ENCODE measurements at places on chromosomes 12 and 14.

DNA sequence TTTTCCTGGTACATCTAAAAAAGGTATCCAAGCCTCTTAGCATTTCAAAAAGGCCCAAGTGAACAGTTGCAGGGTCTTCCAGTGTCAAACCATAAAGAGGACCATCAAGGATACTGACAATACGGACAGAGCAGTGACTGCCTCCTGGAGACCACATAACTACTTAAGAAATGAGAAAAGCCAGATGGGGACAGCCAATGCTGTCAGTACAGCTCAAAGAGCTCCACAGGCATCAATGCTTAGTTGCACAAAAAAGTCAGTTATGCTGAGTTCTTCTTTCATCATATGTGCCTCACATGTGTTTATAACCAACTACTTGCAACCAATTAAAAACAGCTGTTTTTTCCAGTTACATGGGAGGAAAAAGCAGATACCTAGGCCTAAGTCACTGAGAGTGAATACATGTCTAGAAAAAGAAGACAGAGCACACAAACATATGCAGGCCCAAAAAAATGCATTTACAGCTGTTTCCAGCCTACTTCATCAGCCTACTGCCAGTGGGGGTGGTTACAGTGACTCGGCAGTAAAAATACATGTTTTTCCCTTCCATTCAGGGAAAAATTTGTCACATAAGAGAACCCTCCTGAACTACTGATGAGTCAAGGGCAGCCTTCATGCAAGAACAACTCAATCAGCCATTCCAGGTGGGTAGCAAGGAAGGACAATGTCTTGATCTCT lies 84.0 kb downstream of the DCAF5 start:
- DNase-seq = no peak

- peak; percentile 28 for DNase-seq
Measured at GRCh38 chr12:45170456-45171042, 45.3 kb upstream of the ANO6 start.

- DNase-seq = no peak
Measured at GRCh38 chr14:55151601-55152000, 22.5 kb downstream of the LGALS3 start.

- DNase-seq = no peak
Measured at GRCh38 chr12:103960616-103961227, 5.0 kb upstream of the TDG start.

- no peak for DNase-seq
Measured at GRCh38 chr12:114266536-114266935, 139.4 kb downstream of the TBX5 start.

DNA sequence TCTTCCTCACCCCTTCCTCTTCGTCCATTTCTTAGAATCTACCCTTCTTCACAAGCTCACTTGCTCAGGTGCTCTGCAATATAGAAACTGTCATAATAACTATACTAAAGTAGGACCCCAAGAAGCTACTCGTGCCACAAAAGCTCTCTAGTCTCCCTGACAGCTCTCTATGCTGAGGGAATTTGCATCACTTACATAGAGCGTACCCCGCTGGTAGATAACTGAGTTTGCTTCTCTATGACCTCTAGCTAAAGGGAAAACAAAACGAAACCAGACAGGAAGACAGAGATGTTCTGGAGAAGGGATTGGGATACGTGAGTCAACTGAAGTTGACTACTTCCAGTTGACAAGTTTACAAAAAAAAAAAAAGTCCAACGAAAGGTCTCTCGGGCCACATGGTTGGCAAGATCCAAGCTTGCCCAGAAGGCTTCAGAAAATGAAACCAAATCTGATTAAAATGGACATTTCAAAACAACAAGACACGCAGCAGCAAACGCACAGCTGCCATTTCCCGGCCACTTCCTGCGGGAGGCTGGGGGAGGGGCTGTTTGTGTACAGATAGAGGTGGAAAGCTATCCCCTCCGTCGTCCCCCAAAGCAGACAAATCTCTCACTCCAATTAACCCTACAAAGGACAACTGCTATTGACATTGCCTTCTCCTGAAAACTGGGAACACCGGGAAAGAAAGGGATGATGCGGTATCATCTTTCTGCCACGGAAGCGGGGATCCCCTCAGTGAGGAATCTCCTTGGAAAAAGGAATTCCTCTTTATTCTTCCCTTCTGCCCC lies 1.3 kb downstream of the BAZ2A start:
- DNase-seq = no peak

DNA sequence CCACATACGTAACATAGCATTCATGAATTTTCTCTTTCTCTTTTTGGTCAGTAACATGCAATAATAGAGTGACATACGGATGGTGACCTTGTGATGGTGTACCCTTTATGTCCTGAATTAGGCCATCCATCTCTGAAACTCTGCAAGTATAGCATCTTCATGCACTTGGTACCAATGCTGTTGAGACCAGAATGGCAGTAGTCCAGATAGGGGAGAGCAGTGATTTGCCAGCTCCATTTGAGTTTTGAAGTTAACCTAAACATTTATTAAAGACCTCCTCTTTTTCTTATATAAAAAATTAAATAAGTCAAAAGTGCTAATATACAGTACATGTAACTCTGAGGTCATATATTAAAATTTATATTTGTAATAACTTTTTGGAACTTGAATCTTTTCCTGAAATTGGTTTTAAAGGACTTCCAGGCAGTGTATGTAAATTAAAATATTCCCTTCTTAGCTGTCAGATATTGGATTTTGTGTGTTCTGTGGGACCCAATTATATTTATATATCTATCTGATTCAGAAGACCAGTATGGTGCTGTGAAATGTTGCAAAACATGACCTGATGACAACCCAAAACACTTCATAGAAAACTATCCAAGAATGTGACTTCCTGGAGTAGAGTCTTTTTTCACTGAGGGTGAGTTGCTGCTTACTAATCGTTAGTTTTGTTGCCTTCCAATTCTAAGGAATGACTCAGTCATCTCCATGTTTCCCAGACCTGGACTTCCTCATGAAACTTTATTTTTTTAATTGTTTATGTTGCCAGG lies 3.5 kb downstream of the ELK3 start:
- DNase-seq = no peak

- DNase-seq = no peak
Measured at GRCh38 chr14:60346706-60347105, 97.7 kb downstream of the PPM1A start.

- DNase-seq = peak; percentile 86
Measured at GRCh38 chr12:84912198-84913128, at the start of gene SLC6A15. SLC6A15 (minus strand) TSS chr12:84912799; CDS start chr12:84892120, 20,679 bp downstream.

- no peak for DNase-seq
Measured at GRCh38 chr12:19239616-19240234, 110.2 kb downstream of the PLEKHA5 start.

DNA sequence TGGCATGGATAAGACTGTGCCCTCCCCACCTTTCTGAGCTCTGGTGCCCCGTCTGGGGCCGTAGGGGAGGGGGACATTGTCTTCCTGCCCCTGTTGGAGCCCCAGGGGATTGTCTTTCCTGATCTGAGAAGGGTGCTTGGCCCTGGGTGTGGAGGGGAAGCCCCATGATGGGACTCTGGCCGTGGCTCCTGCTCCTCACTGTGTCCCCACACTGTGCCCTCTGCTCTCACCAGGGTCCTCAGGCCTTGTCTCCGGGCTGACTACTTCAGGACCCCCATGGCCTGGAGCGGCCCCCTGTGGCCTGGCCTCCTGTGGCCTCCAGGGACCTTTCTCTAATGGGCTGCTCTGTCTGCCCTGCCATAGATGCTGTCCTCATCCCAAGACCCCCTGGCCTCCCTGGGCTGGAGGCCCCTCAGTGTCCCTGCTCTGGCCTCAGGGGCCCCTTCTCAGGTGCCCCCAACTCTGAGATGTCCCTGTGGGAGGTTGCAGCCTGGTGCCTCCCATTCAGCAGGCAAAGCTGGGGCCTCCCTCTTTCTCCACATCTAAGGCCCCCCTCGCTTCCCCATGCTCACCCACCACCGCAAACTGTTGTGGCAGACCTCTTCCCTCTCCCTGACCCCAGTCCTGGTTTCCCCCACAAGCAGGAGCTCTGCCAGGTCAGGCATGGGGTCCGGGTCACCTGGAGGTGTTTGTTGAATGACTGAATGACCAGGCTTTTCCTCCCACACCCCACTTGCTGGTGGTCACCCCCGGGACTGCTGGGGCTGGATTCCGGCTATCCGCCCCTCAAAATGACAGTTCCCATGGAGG lies 4.0 kb downstream of the KIF26A start:
- no peak for DNase-seq

- DNase-seq = no peak
Measured at GRCh38 chr12:128178966-128179365, 88.0 kb upstream of the TMEM132C start.

DNA sequence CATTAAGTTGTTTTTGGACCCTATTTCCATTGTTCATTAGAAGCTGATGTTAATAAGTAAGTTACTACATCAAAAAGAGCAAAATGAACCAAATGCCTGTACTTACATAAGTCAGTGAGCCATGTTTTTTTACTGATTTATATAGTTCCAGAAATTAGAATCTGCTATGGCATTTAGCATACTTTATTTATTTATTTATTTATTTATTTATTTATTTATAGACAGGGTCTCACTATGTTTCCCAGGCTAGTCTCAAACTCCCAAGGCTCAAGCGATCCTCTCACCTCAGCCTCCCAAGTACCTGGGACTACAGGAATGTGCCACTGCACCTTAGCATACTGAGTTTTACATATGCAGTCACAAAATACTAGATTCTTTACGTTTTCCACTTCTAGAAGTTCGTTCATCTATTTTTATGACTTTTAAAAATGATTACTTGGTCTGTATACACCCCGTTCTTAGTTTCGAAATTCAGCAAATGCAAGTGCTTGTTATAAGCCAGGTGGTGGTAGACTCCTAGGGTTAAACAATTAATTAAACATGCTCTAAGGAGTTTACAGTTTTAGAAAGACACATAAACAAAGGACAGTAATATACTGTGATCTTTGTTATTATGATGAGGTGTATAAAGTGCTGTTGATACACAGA lies 69.8 kb downstream of the SCFD1 start:
- DNase-seq = no peak

DNA sequence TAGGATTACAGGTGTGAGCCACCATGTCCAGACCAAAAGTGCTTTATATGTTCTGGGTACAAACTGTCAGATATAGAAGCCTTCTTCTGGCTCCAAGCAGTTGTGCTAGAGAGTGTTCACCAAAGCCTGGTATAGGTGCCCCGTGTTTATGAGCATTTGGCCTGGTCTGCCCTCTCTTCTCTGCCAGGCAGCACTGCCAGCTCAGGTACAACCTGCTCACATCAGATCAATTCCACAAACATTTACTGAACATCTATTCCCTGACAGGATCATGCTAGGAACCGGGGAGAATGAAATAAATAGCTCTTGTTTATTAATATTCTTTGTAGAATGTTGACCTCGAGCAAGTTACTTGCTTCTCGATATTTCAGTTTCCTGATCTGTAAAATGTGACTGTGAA lies 20.0 kb upstream of the SOCS2 start:
- no peak for DNase-seq

DNA sequence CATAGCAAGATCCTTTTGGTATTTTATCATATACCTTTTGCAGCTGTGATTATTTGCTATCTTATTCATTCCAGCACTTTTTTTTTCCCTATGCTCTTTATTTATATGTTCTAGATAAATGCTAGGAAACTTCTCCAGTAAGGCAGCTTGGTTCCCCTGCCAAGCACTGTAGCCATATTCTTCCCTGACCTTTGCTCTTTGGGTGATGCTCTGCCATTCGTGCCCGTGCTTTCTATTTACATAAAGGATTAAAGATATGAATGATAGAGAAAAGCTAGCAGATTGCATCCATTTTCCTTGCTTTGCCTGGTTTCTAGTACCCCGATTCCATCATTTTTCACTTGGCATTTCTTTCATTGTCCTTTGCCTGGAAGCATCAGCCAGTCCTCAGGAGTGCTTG lies 42.2 kb downstream of the FNTB start:
- no peak for DNase-seq

GRCh38 chr12:51362307-51362706 lies 15.8 kb upstream of the CELA1 start:
- no peak for DNase-seq

DNA sequence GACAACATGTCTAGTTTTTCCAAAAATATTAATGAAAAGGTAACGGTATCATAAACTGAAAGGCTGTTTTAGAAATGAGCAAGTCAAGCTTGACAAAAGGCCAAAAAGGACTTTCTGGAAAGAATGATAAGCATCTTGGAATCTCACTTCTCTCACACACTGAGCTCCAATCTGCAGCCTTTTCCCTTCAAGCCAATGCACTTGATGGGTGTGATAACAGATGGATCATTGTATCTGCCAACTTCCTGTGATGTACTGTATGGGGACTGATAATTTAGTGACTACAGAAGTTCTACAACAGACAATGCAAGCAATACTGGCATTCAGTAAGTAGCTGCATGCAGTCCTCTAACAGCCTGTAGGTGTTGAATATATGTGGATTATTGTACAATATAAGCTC lies 147.1 kb downstream of the MED13L start:
- no peak for DNase-seq

GRCh38 chr14:63454863-63455622 lies 88.1 kb downstream of the PPP2R5E start:
- DNase-seq = no peak

DNA sequence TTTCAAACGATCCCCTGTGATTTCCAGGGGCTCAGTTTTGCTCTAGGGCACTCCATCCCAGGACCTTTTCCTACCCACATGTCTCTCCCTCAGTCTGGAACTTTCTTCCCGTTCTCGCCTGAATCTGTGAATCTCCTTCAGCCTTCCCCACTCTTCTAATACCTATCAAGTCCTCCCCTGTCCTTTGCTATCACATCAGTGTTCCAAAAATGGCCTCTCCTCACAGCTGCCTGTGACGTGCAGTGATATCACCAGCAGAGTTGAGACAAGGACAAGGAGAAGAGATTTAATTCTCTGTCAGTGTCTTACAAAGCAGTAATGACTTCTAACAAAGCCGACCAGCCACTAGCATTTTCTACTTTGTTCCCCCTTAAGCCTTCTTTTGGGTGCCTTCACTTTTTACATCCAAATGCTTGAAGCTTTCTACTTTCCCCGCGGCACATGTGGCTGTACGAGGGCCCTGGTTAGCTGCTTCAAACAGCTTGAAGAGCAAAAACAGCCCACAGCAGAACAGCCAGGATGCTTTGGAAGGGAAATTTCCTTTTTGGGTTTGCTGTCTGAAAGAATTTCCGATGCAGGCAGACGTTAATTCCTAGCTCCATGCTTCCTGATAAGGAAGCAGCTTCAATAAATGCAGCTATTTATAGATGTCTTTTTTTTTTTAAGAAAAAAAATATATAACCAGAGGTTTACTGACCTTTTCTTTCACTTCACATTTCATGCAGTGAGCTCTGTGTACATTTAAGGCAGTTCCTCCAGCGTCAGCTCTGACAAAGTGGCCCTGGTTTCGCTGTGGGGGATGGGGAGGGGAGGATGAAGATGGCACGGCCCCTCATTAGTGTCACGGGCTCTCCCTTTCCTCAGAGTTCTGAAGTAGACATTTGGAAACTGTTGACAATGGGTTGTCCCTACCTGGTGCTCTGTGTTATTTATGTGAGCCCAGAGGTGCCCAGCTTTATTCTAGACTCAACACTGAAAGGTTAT lies 109.3 kb downstream of the ETV6 start:
- DNase-seq = no peak

DNA sequence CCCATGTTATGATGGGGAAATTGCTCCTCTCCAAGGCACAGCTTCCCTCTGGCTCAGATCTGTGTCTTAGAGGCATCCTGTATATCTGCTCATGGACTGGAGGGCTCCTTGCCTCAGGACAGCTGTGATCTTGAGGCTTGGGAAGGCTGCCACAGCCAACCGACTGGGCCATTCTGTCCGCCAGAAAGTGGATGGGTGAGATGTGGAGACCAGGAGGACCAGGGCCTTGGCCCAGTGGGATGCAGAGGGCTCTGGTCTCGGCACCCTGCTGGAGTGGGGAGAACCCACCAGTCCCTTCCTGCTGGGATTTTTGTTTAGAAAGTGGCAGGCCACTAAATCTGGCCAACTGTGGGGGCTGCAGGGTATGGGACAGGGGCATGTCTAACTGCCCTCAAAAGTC lies 148.6 kb downstream of the CALM1 start:
- DNase-seq = no peak

Data from NCI-H187 (cell line).